Kidney (tissue), 22 donors: ENCODE measurements at places on chromosomes 5 and 9. TPM values are rescaled to one million over a fixed set of nuclear protein-coding genes. Genes with fewer than 3 reads are reported as not detected.

Gene ARAP3
- total RNA-seq: 19.8 TPM

- no peak for DNase-seq
- no peak overlapping the region for H3K27ac ChIP-seq
- no peaks in the 10 kb centered on the region for H3K36me3 ChIP-seq
- no peaks in the 10 kb centered on the region for H3K4me1 ChIP-seq
- no peak overlapping the region for H3K4me3 ChIP-seq
- no peaks in the 10 kb centered on the region for H3K27me3 ChIP-seq
Observed at GRCh38 chr9:27632254-27632653, 59.0 kb upstream of the C9orf72 start.

DNA sequence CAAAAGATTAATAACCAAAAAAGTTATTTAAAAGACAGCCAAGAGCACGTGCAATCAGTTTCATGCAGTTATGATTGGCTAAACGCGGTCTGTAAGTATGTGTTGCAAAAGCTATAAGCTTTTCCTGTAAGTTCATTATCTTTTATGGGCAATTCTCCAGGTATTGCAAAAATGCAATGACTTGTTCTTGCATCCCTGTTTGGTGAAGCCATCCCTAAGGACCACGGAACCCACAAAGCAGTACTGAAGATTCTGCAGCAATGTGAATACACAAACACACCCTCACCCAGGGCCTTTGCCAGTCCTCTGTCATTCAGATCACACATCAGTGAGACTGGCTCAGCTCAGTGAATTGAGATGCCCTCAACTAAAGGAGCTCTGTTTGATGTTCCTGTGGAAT, 11.4 kb downstream of the GCNT4 start:
- H3K4me1 ChIP-seq: no peaks in the 10 kb centered on the region
- H3K27ac ChIP-seq: no peak overlapping the region
- no peaks in the 10 kb centered on the region for H3K27me3 ChIP-seq
- no peaks in the 10 kb centered on the region for H3K36me3 ChIP-seq
- DNase-seq: no peak
- no peak overlapping the region for H3K4me3 ChIP-seq

Gene PCDHGA5
- 2.8 TPM for total RNA-seq

Gene DMRT3
- total RNA-seq: not detected

Gene SLC36A2
- total RNA-seq: 1.8 TPM

Gene FOXD4
- 0.60 TPM for total RNA-seq

- H3K27ac ChIP-seq: no peak overlapping the region
- no peaks in the 10 kb centered on the region for H3K27me3 ChIP-seq
- H3K4me3 ChIP-seq: no peak overlapping the region
- no peak for DNase-seq
- no peaks in the 10 kb centered on the region for H3K4me1 ChIP-seq
- H3K36me3 ChIP-seq: no peaks in the 10 kb centered on the region
Observed at GRCh38 chr5:6590581-6590980, 42.3 kb downstream of the NSUN2 start.

Gene DUSP1
- 172 TPM for total RNA-seq

DNA sequence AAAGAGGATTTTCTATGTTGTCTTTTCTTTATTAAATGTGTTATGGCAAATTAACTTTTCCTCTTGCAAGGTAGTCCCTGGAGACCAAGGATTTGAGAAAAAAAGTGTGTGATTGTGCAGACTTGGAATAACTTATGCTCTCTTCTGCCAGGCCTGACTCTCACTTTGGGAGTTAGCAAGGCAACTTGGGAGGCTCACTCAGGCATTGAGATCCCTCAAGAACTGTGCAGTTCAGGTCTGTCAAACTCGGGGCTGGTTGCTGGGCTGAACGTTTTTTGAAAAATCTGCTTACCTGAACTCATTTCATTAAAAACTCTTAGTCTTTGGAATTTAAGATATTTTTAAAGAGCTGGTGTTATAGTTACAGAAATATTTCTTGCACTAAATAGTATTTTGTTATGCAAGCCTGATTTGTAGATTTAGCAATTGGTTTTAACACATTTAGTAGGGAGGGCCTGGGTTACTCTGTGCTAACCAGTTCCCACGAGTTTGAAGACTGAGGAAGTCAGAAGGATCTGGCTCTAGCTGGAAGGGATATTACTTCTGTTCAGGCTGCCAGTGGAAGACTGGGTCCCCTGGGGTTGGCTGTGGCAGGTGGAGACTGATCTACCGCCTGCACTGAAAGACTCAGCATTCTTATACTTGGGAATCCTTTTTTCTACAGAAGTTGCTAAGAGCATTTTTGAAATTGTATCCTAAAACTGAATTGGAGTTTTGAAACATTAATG, 150.4 kb upstream of the PCSK5 start:
- no peak overlapping the region for H3K27ac ChIP-seq
- H3K4me1 ChIP-seq: no peaks in the 10 kb centered on the region
- H3K36me3 ChIP-seq: no peaks in the 10 kb centered on the region
- no peaks in the 10 kb centered on the region for H3K27me3 ChIP-seq
- no peak for DNase-seq
